Sciatic nerve (tissue), 2 donors: ENCODE measurements at places on chromosomes 6 and 20. TPM values are rescaled to one million over a fixed set of nuclear protein-coding genes. Genes with fewer than 3 reads are reported as not detected.
A peak's percentile ranks its signal among the peaks of the same experiment; 100 is the strongest.

The LPIN3 gene
- 12.9 TPM for total RNA-seq

The EDN3 gene
- total RNA-seq: not detected

The PLTP gene
- total RNA-seq: 95.4 TPM

The REM1 gene
- total RNA-seq: 7.2 TPM

The RWDD2A gene
- 4.5 TPM for total RNA-seq

- no peak for DNase-seq
Measured at GRCh38 chr6:147046141-147046877, 157.9 kb upstream of the STXBP5 start.

GRCh38 chr6:46054516-46054915 lies 38.9 kb upstream of the CLIC5 start:
- no peak for DNase-seq

GRCh38 chr6:105382958-105383357 lies 19.9 kb downstream of the PREP start:
- DNase-seq: no peak

- DNase-seq: no peak
Measured at GRCh38 chr20:60808701-60809100, 443.4 kb upstream of the CDH4 start.

DNA sequence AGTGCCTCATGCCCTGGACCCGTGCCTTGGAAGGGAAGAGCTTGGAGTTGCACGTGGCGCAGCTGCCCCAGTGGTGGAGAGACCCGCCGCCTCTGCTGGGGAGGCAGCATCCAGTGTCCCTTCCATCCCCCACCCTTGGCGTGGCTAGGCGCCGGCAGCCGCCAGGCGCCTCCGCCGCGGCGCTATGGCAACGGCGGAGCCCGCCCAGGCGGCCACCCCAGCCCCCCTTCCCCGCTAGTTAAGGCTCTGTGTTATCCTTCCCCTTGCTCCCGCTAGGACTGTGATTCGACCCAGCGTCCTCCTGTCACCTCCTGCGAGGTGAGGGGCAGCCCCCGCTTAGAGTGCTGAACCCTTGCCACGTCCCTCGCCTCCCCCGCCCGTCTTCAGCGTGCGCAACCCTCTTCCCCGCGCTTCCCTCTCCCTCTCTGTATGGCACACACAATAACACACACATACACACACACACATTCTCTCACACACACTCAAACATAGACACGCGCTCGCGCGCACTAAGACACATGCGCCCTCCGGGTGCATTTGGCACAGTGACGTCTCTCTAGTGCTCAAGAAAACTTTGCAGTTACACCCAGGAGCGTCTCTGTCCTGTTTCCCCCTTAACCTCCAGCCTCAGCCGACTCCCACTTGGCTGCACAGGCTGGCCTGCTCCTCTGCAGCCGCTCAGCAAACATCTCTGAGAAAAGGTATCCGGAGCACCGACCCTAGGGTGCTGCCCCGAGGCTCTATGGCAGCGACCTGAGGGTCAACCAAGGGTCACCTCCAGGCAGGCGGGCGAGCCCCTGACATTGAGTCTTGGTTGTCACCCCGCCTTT lies 8.5 kb downstream of the GRIK2 start:
- no peak for DNase-seq

DNA sequence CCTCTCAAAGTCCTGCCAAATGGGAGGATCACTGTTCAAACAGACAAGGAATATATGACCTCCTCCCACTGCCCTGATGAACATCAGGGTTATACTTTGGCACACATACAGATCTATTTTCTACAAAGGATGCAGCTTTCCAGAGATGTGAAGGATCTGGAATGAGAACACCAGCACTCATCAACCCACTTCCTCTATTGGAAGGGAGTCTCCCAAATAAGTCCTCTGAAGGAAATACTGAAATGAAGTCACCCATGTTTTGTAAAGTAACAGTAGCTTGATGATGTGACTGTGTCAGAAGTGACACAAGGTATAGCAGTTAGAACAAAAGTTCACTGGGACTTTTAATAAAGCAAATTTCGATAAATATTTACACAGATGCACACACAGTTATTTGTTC lies 104.9 kb downstream of the OGFRL1 start:
- DNase-seq: no peak

GRCh38 chr6:124297507-124297906 lies 493.8 kb downstream of the NKAIN2 start:
- no peak for DNase-seq

DNA sequence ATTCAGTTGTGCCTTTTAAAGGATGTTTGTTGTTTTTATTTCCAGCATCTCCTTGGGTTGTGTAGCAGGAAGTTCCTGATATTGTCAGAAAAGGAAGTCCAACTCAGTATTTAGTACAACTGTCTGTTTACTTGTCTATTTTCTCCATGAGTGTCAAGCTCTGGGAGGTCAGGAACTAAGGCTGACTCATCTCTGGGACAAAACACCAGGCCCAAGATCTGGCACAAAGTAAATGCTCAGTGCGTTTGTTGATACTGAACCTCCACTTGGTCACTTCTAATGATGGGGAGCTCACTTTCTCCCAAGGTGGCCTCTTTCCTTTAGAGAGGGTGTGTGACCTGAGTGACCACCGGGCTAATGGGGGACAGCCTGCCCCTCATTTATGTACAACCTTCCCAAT lies 12.6 kb upstream of the PIGU start:
- no peak for DNase-seq

- DNase-seq: no peak
Measured at GRCh38 chr20:46324960-46325703, 16.8 kb upstream of the CDH22 start.

GRCh38 chr6:19602434-19603013 lies 234.6 kb upstream of the ID4 start:
- DNase-seq: no peak

GRCh38 chr6:73798592-73798991 lies 102.6 kb downstream of the CD109 start:
- no peak for DNase-seq

DNA sequence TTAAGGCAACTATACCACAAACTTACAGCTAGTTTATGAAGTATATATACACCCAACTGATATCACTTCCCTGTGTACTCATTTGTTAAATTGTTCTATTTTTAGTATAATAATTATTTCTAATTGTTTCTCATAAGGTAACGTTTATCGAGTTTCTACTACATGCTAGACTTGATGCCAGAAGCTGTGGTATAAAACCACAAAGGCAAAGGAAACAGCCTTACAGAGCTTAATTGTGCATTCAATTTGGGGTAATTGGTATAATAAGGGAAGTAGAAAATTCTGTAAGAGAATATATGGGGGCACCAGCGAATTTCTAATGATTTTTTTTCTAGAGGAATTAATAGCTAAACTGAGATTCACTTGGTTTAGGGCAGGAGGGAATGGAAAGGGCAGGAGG lies 183.9 kb downstream of the GRM1 start:
- no peak for DNase-seq

DNA sequence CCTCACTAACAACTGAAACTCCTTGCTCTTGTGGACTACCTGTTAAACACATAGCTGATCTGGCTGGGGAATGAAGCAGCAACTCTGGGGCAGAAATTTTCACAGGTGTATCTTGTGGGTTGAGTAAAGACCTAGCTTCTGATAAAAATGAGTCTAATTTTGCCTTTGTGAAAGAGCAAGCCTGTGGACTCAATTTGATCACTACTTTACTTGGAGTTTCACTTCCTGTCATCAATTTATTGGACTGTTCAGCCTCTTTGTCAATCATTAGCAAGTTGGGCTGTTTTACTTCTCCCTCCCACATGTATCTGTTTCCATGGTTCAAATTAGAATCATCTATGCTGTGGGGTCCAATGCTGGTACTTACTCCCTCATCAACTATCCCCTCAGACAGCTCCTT lies 29.6 kb upstream of the CRIP3 start:
- DNase-seq: no peak

DNA sequence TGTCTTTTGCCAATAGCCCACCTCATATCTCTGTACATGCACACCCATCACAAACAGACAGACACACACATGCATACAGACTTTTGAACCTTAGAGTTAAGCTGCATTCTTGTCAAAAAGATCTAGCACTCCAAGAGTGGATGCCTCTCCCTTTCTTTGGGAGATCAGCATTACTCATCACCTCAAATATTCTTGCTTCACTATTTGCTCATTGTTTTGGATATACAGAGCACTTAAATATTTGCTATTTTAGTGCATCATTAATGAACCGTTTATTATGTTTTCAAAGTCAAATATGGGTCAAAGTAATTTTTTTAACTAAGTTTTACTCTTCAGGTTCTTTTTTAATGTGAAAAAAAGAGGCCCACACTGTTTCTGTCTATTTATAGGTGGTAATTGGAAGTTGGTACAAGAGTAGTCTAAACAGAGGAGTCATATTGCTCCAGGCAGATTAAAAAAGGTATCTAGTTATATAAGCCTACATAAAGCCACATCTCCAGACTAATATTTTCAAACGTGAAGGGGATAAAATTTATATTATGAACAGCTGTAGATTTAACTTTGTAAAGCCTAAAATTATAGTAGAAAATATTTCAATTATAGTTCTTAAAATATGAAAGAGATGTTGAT lies 102.6 kb downstream of the FLRT3 start:
- DNase-seq: no peak

DNA sequence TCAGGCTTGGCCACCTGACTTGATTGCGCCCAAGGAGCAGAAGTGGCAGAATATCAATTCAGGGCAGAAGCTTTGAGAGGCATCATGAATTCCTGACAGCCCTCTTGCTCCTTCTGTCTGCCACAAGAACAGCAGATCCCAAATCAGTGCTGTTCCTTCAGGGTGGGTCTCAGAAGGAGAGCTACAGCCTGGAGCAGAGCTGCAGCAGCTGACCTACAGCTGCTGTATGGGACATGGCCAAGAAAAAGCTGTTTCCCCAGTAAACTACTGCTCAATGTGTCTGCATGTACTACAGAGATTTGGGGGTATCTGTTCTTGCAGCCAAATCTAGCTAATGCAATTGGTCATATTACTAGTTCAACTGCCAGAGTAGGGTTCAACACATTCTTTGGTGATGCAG lies 69.0 kb downstream of the SLC22A3 start:
- no peak for DNase-seq

GRCh38 chr6:124882579-124883393 lies 79.5 kb upstream of the RNF217 start:
- no peak for DNase-seq

DNA sequence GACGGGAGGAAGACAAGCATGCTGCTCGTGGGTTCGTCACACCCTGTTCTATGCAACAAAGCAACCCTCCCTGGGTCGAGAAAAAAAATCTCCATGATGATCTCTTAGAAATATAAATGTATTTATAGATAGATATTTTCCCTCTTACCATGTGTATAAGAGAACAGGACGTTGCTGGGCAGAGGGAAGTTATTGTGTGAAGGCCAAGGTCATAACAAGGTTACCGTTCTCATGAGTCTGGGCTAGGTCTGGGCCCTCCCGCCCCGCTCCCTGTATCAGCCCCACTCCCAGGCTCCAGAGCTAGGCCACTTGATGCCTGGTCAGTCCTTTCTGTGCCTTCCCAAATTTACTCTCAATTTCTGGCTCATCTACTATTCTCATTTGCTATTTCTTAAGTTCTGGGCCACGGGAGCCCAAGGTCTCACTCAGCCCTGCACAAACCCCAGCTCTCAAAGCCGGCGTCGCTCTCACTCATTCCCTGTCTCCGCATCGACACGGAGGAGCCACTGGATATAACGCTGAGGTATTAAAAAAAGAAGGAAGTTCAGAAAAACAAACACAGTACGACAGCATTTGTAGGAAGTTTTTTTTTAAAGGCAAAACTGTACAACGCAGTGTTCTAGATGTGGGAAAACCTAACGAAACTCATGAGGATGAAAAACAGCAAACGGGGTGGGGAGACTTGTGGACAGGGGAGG lies 96.8 kb downstream of the PSMG4 start:
- DNase-seq: peak; percentile 73

GRCh38 chr6:123489589-123489988 lies 147.2 kb downstream of the TRDN start:
- DNase-seq: no peak
